Upper lobe of right lung (tissue), 1 donor: ENCODE measurements at places on chromosomes 12 and 14. TPM values are rescaled to one million over a fixed set of nuclear protein-coding genes. Genes with fewer than 3 reads are reported as not detected.

DNA sequence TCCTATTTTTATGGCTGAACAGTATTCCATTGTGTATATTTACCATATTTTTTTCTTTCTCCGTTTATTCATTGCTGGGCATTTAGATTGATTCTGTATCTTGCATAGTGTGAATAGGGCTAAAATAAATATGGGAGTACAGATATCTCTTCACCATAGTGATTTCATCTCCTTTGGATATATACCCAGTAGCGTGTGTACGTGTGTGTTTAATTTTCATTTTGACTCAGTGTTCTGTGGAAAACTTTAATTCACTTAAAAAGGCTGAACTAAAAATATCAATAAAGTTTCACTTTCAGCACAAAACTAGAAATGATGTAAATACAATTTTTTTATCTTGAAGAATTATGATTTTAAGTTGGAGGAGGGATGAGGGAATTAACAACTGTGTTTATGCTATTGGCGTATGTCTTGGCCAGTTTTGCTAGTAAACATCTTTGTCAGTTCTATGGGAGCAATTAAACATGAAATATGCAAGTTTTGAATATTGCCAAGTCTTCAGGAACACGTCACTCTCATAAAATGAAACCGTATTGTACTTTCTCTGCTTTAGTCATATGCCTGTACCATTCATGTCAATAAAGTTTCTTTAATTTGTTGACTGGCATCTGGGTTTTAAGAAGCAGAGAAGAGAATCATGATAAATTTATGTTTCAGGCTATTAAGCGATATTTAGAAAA lies 99.8 kb downstream of the PTGER2 start:
- H3K4me3 ChIP-seq: peak overlapping the region; percentile 12
- no peaks in the 10 kb centered on the region for H3K36me3 ChIP-seq
- no peak overlapping the region for H3K27ac ChIP-seq
- H3K4me1 ChIP-seq: no peaks in the 10 kb centered on the region

DNA sequence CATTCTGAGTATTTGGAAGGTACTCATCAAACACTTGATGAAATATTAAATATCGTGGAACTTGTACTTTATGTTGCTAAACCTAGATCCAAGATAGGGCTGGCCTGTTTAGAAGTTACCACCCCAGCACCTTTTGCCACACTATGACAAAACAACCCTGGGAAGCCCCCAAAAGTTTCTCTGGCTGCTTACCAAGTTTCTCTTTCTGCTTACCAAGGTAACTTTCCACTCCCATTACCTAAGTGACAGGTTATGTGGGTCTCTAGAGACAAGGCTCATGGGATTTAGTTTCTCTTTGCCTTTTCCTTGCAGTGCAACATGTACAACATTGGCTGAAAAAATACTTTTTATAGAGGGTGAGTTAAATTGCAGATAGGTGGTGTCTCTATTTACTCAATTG lies 28.9 kb upstream of the PPM1A start:
- H3K4me1 ChIP-seq: no peaks in the 10 kb centered on the region
- H3K27me3 ChIP-seq: no peaks in the 10 kb centered on the region
- no peak overlapping the region for H3K27ac ChIP-seq
- no peak for DNase-seq
- no peaks in the 10 kb centered on the region for H3K36me3 ChIP-seq
- H3K4me3 ChIP-seq: no peak overlapping the region

GRCh38 chr14:58200480-58200841 lies 512 bp downstream of the ACTR10 start:
- H3K36me3 ChIP-seq: peaks cover 8% of the 10 kb centered on the region
- H3K4me3 ChIP-seq: peak overlapping the region; percentile 88
- H3K27me3 ChIP-seq: no peaks in the 10 kb centered on the region
- peak overlapping the region; percentile 93 for H3K27ac ChIP-seq

- H3K27me3 ChIP-seq: no peaks in the 10 kb centered on the region
- no peak for DNase-seq
- H3K4me1 ChIP-seq: peaks cover 6% of the 10 kb centered on the region
- no peak overlapping the region for H3K4me3 ChIP-seq
- H3K36me3 ChIP-seq: peaks cover 100% of the 10 kb centered on the region
These were observed 9.7 kb downstream of the PCBP2 start for GRCh38 chr12:53461591-53461990.

DNA sequence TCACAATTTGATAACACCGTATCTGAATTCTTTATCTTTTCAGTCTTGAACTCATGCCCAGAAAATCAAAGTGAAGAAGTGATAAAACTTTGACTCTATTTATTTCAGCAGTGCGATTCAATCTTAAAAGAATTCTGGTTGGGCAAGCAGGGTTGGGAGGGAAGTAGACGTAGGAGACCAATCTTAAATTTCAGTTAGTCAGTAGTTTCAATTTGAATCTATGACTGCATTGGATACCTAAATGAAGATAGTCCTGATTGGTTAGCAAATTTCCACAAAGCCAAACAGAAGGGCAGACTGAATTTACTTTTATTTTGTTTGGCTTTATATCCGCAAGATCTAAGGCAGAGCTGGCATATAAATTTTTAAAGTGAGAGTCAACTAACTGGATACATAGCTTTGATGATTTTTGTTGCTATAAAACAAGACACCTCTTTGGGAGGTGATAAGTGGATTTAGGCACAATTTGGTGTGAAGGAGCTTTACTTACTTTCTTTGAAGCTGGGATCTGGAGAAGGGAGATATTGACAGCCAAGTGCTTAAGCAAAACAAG lies 2.6 kb downstream of the ACSS3 start:
- no peaks in the 10 kb centered on the region for H3K27me3 ChIP-seq
- H3K27ac ChIP-seq: peak overlapping the region; percentile 37
- DNase-seq: no peak
- H3K4me3 ChIP-seq: peak overlapping the region; percentile 67
- peaks cover 13% of the 10 kb centered on the region for H3K4me1 ChIP-seq

DNA sequence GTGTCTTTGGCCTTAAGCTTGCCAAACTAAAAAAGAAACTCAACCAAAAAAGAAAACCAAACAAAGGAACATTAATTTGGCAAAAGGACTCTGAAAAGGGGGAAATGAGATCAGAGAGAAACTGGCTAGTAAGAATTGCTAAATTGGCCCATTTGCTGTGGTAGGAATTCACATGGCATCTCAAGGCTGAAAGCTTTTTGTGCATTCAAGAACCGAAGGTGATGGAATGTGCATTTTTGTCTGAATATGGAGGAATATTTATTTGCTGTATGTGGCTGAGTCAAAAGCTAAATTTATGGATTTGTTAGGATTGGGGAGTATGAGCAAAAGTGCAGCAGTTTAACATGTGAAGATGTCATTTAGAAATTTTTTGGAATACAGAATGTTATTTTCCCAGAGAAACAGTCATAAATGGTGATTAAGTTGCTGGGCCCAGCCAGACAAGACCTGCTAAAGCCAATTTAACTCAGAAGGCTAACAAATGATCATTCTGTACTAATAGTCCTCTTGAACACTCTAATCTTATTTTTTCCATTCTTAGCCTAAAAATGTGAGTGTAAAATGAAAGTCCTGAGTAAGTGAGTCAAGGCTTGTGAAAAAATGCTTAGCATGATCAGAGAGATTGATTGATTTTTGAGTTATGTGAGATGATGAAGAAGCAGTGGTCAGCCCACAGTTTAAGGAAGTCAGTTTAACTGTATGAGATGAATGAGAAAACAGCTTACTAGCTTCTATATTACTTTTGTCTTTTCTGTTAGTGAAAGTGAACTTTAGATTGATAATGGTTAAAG lies 94.1 kb downstream of the ANO6 start:
- DNase-seq: no peak
- peaks cover 18% of the 10 kb centered on the region for H3K4me1 ChIP-seq
- peak overlapping the region; percentile 62 for H3K27ac ChIP-seq
- H3K4me3 ChIP-seq: no peak overlapping the region
- no peaks in the 10 kb centered on the region for H3K36me3 ChIP-seq

DNA sequence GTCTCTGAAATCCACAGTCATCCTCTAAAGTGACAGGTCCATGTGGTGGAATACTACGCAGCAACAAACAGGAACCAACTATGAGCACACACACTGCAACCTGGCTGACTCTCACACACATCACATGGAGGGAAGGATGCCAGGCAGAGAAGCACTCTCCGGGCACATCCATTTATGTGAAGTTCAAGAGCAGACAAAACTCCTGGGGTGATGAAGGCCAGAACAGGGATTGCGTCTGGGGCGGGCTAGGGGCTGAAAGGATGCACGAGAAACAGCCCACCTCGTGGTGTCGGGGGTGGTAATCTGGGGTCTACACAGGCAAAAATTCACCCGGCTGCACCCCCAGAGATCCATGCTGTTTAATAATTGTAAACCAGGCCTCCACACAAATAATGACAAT lies 100.2 kb downstream of the DICER1 start:
- H3K4me1 ChIP-seq: no peaks in the 10 kb centered on the region
- no peak overlapping the region for H3K4me3 ChIP-seq
- H3K27ac ChIP-seq: no peak overlapping the region
- H3K36me3 ChIP-seq: no peaks in the 10 kb centered on the region

The VPS33A gene
- total RNA-seq: 17.7 TPM

The KCNC2 gene
- not detected for total RNA-seq

DNA sequence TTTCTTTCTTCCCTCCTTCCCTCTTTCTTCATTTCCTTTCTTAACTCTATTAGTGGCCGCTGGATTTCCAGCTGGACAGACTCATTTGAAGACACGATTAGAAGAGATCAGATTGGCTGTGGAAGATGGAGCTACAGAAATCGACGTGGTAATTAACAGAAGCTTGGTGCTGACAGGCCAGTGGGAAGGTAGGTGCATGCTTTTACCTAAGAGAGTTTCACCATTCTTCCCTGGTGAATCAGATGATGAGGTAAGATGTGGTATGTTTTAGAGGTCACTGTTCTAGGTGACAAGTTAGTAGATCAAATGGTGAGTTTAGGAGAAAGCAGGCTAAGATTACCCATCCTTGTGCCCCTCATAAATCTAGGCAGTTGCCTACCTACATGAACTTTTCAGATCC lies 51.6 kb downstream of the DERA start:
- no peak overlapping the region for H3K4me3 ChIP-seq
- no peak overlapping the region for H3K27ac ChIP-seq
- DNase-seq: no peak
- H3K36me3 ChIP-seq: peaks cover 56% of the 10 kb centered on the region
- H3K4me1 ChIP-seq: no peaks in the 10 kb centered on the region
- H3K27me3 ChIP-seq: no peaks in the 10 kb centered on the region

GRCh38 chr12:65187665-65188064 lies 18.3 kb downstream of the LEMD3 start:
- DNase-seq: no peak
- no peak overlapping the region for H3K27ac ChIP-seq
- H3K4me1 ChIP-seq: peaks cover 4% of the 10 kb centered on the region

DNA sequence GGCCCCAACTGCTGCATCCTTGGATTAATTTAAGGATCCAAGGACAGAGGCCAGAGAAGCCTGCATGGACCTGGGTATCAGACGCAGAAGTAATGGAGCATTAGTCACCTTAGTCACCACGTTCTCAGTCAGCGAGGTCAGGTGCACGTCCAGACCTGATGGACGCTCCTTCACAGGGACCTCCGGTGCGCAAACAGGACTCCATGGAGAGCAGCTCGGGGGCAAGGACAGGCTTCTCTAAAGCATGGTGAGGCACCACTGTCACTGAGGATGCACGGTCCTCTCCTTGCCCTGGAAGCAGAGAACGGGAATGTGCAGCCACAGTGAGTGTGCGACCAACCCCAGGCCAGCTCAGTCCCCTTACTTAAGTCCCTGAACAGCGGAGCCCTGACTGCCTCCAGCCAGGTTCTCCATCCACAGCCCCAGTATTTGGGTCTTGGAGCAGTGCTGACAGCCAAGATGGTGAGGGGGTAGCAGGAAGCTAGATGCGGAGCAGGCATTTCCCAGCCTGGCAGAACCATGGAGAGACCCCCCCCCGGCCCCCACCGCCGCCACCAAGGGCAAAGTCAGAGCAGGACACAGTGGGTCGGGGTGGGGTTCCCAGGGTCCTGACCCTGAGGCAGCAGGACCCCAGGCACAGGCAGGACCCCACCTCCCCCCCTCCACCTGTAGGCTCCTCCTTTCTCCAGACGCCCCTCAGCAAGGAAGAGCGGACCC lies 253.4 kb upstream of the SFSWAP start:
- H3K27me3 ChIP-seq: peaks cover 10% of the 10 kb centered on the region
- H3K4me3 ChIP-seq: no peak overlapping the region
- peak; percentile 54 for DNase-seq
- no peak overlapping the region for H3K27ac ChIP-seq

- no peaks in the 10 kb centered on the region for H3K27me3 ChIP-seq
- DNase-seq: no peak
- no peaks in the 10 kb centered on the region for H3K4me1 ChIP-seq
- H3K27ac ChIP-seq: no peak overlapping the region
These were observed 76.5 kb downstream of the TMEM132D start for GRCh38 chr12:129827102-129827865.

DNA sequence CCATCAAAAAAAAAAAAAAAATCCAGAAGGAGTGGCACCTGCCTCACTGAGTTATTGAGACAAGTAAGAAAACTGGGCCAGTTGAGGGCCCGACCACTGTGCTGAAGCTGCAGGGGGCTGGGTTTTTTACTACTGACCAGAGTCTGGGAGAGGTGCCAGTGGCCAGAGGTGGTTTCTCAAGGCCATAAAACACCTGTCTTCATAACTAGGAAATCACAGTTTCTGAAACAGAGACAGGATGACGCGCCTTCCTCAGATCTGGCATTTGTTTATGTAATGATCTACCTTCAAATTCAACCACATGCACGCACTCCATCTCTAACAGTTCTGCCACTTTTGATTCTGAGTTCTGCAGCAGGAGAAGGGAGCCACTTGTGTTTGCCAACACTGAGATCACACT lies 12.7 kb downstream of the TSPAN11 start:
- no peak overlapping the region for H3K27ac ChIP-seq
- no peaks in the 10 kb centered on the region for H3K4me1 ChIP-seq
- H3K27me3 ChIP-seq: no peaks in the 10 kb centered on the region
- no peak overlapping the region for H3K4me3 ChIP-seq
- no peak for DNase-seq

- H3K36me3 ChIP-seq: no peaks in the 10 kb centered on the region
- H3K4me3 ChIP-seq: no peak overlapping the region
- H3K27me3 ChIP-seq: no peaks in the 10 kb centered on the region
- DNase-seq: no peak
These were observed 19.1 kb upstream of the DGLUCY start for GRCh38 chr14:91094772-91095171.

DNA sequence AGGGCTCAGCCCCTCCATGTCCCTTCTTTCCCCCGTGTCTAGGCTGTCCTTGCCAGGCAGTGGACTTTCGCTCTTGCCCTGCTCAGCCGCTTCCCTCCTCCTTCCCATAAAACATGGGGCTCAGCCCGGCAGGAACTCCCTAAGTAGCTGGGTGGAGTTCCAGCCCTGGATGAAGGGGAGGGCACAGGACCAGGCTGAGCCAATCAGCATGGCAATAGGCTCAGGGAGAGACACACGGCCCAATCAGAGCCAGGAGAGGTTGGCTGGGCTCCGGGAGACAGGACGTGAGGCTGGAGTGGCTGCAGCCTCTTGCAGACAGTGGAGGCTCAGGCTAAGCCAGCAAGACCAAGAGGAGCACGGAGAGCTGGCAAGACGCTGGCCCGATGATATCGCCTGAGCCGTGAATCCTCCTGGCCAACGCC lies 54.3 kb downstream of the GALNT9 start:
- no peak overlapping the region for H3K27ac ChIP-seq
- DNase-seq: no peak
- peaks cover 31% of the 10 kb centered on the region for H3K27me3 ChIP-seq
- H3K4me3 ChIP-seq: no peak overlapping the region
- H3K4me1 ChIP-seq: no peaks in the 10 kb centered on the region

GRCh38 chr12:70415987-70416386 lies 49.9 kb downstream of the KCNMB4 start:
- DNase-seq: no peak
- H3K27ac ChIP-seq: no peak overlapping the region
- H3K27me3 ChIP-seq: no peaks in the 10 kb centered on the region

GRCh38 chr12:632102-632696 lies 31.0 kb downstream of the NINJ2 start:
- H3K4me3 ChIP-seq: peak overlapping the region; percentile 22
- DNase-seq: no peak
- H3K27ac ChIP-seq: peak overlapping the region; percentile 83
- H3K36me3 ChIP-seq: no peaks in the 10 kb centered on the region
- H3K4me1 ChIP-seq: peaks cover 26% of the 10 kb centered on the region

The TMEM229B gene
- total RNA-seq: 5.4 TPM
